CD8-positive, alpha-beta T cell (primary cell): ENCODE measurements at places on chromosomes 16 and 17. TPM values are rescaled to one million over a fixed set of nuclear protein-coding genes. Genes with fewer than 3 reads are reported as not detected.

The PRSS33 gene
- not detected for total RNA-seq

The CCL16 gene
- total RNA-seq: not detected

The KRTAP3-1 gene
- not detected for total RNA-seq

The CHD9 gene
- total RNA-seq: 23.5 TPM

The G6PC1 gene
- total RNA-seq: not detected

The ZSCAN10 gene
- total RNA-seq: 0.62 TPM

The DLX4 gene
- total RNA-seq: 0.60 TPM

The GJC1 gene
- total RNA-seq: not detected

The CCL8 gene
- not detected for total RNA-seq

The CLEC10A gene
- total RNA-seq: not detected

The P3H4 gene
- 1.0 TPM for total RNA-seq

The GPT2 gene
- not detected for total RNA-seq
